ENCODE measurements at places on chromosomes 2 and 18. TPM values are rescaled to one million over a fixed set of nuclear protein-coding genes. Genes with fewer than 3 reads are reported as not detected.

OTOS gene
- not detected for polyA plus RNA-seq

KATNAL2 gene
- polyA plus RNA-seq, result 6.1 TPM

EPHA4 gene
- 3.4 TPM for polyA plus RNA-seq

CYTIP gene
- polyA plus RNA-seq, result 0.86 TPM

ARHGEF33 gene
- polyA plus RNA-seq, result 0.15 TPM

GRCh38 chr2:27915874-27916273 is 25.3 kb downstream of the BABAM2 start:
- H3K4me1 ChIP-seq, result peaks cover 41% of the 10 kb centered on the region
- H3K27me3 ChIP-seq, result no peaks in the 10 kb centered on the region
- no peak overlapping the region for H3K4me3 ChIP-seq
- DNase-seq, result no peak

DNA sequence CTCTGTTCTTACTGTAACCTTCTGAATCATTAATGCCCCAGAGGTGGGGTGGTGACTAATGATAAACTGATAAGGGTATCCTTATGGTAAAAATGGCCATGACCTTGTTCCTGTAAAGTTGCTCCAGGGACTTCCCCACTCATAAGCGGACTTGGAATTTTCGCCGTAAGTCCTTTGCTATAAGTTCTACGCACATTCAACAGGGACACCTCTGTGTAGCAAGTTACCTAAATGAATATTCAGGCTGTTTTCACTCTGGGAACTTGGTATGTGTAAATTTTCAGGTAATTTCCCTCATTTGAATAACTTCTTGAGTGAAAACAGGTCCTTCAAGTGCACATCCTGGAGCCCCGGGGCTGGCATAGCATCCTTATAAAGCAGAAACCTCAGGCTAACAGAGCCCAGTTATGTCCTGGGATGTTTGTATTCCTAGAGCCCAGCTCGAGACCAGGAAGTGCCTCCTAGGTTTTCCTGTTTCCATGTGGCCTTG is 9.4 kb upstream of the AGFG1 start:
- no peaks in the 10 kb centered on the region for H3K36me3 ChIP-seq
- DNase-seq, result no peak
- no peaks in the 10 kb centered on the region for H3K27me3 ChIP-seq
- no peaks in the 10 kb centered on the region for H3K4me1 ChIP-seq
- H3K27ac ChIP-seq, result no peak overlapping the region
- no peak overlapping the region for H3K4me3 ChIP-seq

- H3K4me3 ChIP-seq, result no peak overlapping the region
- H3K36me3 ChIP-seq, result no peaks in the 10 kb centered on the region
- no peak for DNase-seq
- H3K4me1 ChIP-seq, result no peaks in the 10 kb centered on the region
- H3K27me3 ChIP-seq, result no peaks in the 10 kb centered on the region
Observed at GRCh38 chr2:75074708-75075107, 116.3 kb downstream of the POLE4 start.

- no peaks in the 10 kb centered on the region for H3K36me3 ChIP-seq
- H3K27ac ChIP-seq, result peak overlapping the region; percentile 82
- DNase-seq, result peak; percentile 24
- no peaks in the 10 kb centered on the region for H3K27me3 ChIP-seq
- H3K4me1 ChIP-seq, result peaks cover 2% of the 10 kb centered on the region
Observed at GRCh38 chr2:106193690-106193976, 468 bp downstream of the UXS1 start.

GRCh38 chr2:201116959-201117734 is 1.2 kb downstream of the CFLAR start:
- H3K27me3 ChIP-seq, result no peaks in the 10 kb centered on the region
- H3K27ac ChIP-seq, result peak overlapping the region; percentile 100
- peaks cover 39% of the 10 kb centered on the region for H3K4me1 ChIP-seq
- no peaks in the 10 kb centered on the region for H3K36me3 ChIP-seq
- peak overlapping the region; percentile 73 for H3K4me3 ChIP-seq
- no peak for DNase-seq

DNA sequence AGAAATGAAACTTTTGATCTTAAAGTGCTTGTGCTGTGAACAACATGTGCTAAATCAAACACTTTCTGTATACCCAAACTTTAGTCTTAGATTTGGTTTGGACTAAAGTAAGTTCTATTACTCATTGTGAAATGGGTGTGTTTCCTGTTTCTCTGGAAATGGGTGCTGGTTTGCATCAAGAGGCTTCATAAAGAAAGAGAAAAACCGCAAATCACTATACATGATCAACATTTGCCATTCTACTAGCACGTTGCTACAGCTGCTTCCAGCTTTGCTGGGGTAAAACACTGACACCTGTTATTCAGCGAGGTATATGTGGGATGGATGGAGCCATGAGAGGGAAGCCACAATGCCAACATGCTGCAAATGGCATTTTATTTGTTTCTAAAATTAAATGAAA is 547.0 kb upstream of the ACVR2A start:
- no peaks in the 10 kb centered on the region for H3K27me3 ChIP-seq
- DNase-seq, result no peak
- H3K27ac ChIP-seq, result no peak overlapping the region
- H3K4me3 ChIP-seq, result no peak overlapping the region
- H3K4me1 ChIP-seq, result no peaks in the 10 kb centered on the region

- no peak overlapping the region for H3K27ac ChIP-seq
- DNase-seq, result no peak
- H3K4me3 ChIP-seq, result no peak overlapping the region
Observed at GRCh38 chr18:67896451-67896850, 379.9 kb upstream of the DSEL start.

GRCh38 chr2:174939046-174939445 is 66.1 kb downstream of the CHN1 start:
- peaks cover 4% of the 10 kb centered on the region for H3K36me3 ChIP-seq
- DNase-seq, result no peak
- no peaks in the 10 kb centered on the region for H3K27me3 ChIP-seq
- H3K4me1 ChIP-seq, result no peaks in the 10 kb centered on the region
- no peak overlapping the region for H3K4me3 ChIP-seq

GRCh38 chr18:32289483-32290075 is 99.7 kb downstream of the MEP1B start:
- H3K27me3 ChIP-seq, result no peaks in the 10 kb centered on the region
- H3K36me3 ChIP-seq, result no peaks in the 10 kb centered on the region
- no peaks in the 10 kb centered on the region for H3K4me1 ChIP-seq
- no peak overlapping the region for H3K27ac ChIP-seq

GRCh38 chr2:149049142-149049541 is 10.6 kb downstream of the LYPD6B start:
- no peak overlapping the region for H3K4me3 ChIP-seq
- no peaks in the 10 kb centered on the region for H3K27me3 ChIP-seq
- H3K36me3 ChIP-seq, result no peaks in the 10 kb centered on the region
- no peak overlapping the region for H3K27ac ChIP-seq
- DNase-seq, result no peak

GRCh38 chr2:71453404-71454220 is at the start of gene DYSF:
TSS of gene DYSF (plus strand) at chr2:71453561.
- H3K4me3 ChIP-seq, result peak within 1 kb of the TSS; percentile 64
- peak; percentile 74 for DNase-seq
- H3K27me3 ChIP-seq, result no peaks in the 10 kb centered on the region
- peak within 1 kb of the TSS; percentile 85 for H3K27ac ChIP-seq
- no peaks in the 10 kb centered on the region for H3K36me3 ChIP-seq

GRCh38 chr2:62036229-62036628 is 130.8 kb downstream of the COMMD1 start:
- no peaks in the 10 kb centered on the region for H3K36me3 ChIP-seq
- no peaks in the 10 kb centered on the region for H3K27me3 ChIP-seq
- H3K4me3 ChIP-seq, result no peak overlapping the region
- DNase-seq, result no peak

DNA sequence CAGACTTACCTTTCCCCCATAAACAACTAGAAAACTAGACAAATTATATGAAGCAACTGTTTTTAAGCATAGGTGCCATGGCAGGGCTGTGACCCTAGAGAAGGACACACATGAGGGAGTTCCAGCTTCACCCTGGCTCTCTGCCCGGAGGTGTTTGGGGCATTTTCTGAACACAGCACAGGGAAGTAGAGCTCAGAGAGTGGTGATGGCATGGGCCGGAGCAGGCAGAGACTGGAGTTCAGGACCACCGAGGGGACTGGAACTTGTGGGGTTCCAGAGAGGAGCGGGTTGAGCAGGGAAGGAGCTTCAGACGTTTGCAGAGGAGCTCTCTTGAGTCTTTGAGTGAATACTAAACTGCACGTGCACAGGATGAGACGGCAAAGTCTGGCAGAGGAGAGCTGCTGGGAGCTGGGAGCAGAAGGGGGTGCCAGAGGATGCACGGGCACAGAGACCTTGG is 26.5 kb upstream of the KLF11 start:
- no peak overlapping the region for H3K27ac ChIP-seq
- no peaks in the 10 kb centered on the region for H3K36me3 ChIP-seq
- no peaks in the 10 kb centered on the region for H3K4me1 ChIP-seq
- no peaks in the 10 kb centered on the region for H3K27me3 ChIP-seq

GRCh38 chr18:39951142-39951720 is 2003.8 kb upstream of the PIK3C3 start:
- H3K36me3 ChIP-seq, result no peaks in the 10 kb centered on the region
- no peak overlapping the region for H3K4me3 ChIP-seq
- no peak overlapping the region for H3K27ac ChIP-seq

All from heart right ventricle (tissue), 16 donors.